ENCODE measurements at places on chromosomes 16 and 17.

DNA sequence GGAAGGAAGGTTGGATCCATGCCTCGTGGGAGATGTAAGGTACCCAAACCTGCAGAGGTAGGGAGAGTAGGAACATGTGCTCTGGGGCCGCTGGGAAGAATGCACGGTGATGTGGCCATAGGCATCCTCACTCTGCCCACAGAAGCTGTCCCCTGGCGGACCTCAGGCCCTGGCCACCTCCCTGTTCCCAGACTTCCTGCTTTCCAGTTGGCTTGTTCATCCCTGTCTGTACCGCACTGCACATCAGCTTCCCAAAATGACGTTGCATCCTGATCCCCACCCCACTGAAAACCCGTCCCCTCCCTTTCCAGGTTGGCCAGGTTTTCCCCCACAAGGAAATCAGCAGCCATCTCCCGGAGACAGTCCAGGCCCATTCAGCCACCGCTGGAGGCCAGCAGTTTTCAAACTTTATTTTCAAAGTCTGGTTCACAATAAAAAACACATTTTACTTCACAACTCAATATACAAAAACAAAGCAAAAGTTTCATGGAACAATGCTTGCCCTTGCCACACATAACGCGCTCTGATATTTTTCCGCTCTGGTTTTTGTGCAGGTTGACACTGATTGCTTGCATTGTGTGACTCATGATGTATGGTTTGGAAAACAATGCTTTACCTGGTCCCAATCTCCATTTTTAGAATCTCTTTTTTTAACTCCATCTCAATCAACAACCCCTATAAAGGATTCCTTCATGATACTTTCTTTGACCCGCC, 143.0 kb downstream of the GAS7 start:
- no peak for DNase-seq

- no peak for DNase-seq
Observed at GRCh38 chr16:48011878-48012658, 143.7 kb downstream of the ABCC12 start.

DNA sequence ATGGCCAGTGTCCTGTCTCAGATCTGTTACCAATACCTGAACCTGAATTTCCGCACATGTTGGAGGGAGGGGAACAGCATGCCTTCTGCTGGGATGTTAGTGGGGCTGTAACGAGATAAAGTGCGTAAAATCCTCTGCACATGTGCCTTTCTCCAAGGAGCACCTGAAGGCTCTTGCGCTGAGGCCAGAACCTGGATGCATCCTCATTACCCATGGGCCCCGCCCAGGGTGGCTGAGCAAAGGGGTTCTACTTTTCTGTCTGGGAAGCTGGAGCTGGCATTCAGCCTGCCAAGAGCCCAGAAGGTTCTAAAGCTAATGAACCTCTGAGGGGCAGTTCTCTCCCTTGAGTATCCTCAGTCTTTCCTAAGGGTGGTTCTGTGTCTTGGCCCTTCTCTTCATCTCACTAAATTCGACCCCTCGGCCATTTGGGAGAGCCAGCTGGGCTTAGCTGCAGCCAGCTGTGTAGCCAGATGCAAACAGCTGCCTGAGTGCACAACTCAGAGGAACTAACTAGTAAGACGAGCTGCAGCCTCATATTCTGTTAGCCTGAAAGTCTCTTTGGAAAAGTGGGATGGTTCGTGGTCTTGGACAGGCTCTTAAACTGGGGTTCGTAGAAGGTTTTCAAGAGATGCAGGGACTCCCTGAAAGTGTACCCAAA, 2.5 kb downstream of the ITGA3 start:
- no peak for DNase-seq

DNA sequence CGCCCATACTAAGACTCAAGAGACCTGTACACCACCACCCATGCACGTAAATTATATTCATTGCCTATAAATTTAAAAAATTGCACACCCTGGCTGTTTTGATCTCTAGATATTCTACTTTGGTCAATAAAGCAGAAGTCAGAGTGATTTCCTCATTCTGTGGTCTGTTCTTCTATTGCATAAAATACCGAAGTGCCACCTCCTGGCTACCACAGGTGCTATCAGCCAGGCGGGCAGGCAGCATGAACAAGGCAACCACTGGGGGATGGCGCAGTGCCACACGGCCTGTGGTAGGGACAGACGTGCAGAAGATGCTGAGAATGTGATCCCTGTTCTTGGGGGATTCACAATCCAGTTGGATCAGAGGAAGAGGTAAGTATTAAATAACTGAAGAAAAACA, 122.3 kb downstream of the CDK5R1 start:
- DNase-seq: peak; percentile 73

DNA sequence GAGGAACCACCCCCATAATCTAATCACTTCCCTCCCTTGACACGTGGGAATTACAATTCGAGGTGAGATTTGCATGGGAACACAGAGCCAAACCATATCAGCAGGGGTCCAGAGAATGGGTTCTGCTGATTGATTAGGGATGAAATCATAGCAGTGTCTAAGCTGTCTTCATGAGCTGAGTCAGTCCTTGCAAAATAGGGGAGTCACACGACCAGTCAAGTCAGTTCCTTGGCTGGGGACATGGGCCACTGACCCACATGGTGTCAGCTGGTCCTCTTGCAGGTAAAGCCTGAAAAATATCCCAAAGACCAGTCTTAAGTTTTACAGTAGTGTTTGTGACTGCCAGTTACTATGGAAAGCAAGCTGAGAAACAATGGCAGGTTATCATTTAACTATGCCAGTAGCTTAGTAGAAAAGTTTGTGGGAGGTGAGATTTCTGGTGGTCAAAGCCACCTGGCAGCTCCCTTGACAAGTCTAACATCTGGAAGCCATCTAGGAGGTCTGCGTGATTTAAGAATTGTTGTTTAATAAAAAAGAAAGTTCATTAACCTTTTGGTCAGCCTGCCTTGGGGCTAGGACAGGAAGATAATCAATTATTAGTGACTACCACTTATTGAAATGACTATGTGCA, 15.7 kb upstream of the ATF7IP2 start:
- DNase-seq: no peak

- no peak for DNase-seq
Observed at GRCh38 chr17:11178581-11178980, 62.4 kb upstream of the SHISA6 start.

- DNase-seq: no peak
Observed at GRCh38 chr17:82328141-82328993, 5.2 kb downstream of the SECTM1 start.

All from CD4-positive, alpha-beta T cell treated with Interleukin-15 for 4 hours (primary cell).